ENCODE measurements at places on chromosomes 7 and 10. TPM values are rescaled to one million over a fixed set of nuclear protein-coding genes. Genes with fewer than 3 reads are reported as not detected.

GRM8 gene
- total RNA-seq: not detected

BAG3 gene
- 151 TPM for total RNA-seq

ARHGAP19 gene
- total RNA-seq: 3.3 TPM

CDHR1 gene
- total RNA-seq: 0.32 TPM

FAM25A gene
- total RNA-seq: not detected

AKR1C4 gene
- not detected for total RNA-seq

RBP4 gene
- total RNA-seq: 4.2 TPM

ACTR3C gene
- 4.0 TPM for total RNA-seq

SPAM1 gene
- not detected for total RNA-seq

ABCB4 gene
- 5.7 TPM for total RNA-seq
